ENCODE measurements at places on chromosomes 3 and 15. TPM values are rescaled to one million over a fixed set of nuclear protein-coding genes. Genes with fewer than 3 reads are reported as not detected.

GRM2 gene
- not detected for total RNA-seq

MAN2C1 gene
- 59.9 TPM for total RNA-seq

ACP3 gene
- total RNA-seq: 1.3 TPM

ALDH1A2 gene
- total RNA-seq: 34.0 TPM

TPRG1 gene
- total RNA-seq: 0.93 TPM
